ENCODE measurements at places on chromosomes 13 and 19.

DNA sequence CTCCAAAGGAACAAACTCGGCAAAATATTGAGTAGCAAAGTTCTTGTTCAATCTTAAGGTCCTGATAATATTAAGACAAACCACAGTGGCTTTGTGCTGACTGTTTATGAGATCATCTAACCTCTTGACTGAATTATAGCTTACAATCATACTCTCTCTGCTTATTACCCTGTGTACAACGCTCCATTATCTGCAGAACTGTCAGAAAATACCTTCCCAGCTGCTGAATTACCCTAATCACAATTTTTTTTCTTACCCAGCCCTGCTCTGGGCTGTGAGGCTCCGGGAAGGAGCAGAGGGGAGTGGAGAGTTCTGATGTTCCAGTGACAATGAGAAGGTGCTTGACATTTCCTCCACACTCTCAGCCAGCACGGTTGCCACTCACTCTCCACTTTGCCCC lies 64.8 kb downstream of the DCT start:
- DNase-seq: no peak

- DNase-seq: peak; percentile 88
Measured at GRCh38 chr19:15280915-15281683, 48.9 kb upstream of the EPHX3 start.

DNA sequence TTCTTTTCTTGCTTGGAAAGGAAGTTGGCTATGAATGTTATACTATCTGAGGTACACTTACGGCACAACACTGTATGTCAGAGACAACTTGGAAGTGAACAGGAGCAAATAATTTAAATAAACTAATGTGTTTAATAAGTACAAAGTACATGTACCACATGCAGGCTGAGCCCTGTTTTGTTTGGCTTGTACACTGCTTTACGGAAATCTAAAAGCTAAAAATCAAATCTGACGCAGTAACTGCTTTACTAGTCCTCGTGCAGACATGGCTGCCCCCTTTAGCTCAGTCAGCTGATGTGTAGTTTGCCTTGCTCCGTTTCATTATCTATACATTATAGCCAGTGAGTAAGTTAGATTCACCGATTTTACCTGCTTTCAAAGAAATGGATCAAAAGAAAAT lies 36.5 kb downstream of the TDRD3 start:
- no peak for DNase-seq

DNA sequence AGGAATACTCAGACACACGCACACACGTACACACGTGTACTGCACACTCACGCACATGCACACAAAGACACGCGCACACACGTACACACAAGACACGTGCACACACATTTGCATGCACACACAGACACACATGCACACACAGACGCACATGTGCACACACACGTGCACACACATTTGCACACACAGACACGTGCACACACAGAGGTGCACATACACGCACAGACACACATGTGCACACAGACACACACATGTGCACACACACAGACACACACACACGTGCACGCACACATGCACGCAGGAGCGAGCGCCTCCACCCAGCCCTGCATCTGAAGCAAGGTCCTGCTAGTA lies 81.1 kb downstream of the GADD45B start:
- DNase-seq: no peak

DNA sequence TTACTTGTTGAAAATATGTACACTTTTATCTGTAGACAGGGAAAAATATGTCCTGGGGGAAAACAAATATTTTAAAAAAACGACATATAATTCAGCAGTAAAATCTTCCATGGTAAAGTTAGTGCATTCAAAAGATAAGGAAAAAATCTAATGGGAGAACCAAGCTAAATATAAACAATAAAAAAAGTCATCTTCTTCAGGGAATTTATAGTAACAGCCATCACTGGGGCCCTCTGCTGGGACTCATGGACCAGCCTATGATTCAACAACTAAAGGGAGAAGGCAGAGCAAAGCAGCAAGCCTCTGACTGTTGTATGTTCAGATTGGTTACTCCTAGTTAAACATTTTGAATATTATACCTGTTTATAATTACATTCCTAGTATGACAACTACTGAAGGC lies 93.0 kb downstream of the ITGBL1 start:
- no peak for DNase-seq

DNA sequence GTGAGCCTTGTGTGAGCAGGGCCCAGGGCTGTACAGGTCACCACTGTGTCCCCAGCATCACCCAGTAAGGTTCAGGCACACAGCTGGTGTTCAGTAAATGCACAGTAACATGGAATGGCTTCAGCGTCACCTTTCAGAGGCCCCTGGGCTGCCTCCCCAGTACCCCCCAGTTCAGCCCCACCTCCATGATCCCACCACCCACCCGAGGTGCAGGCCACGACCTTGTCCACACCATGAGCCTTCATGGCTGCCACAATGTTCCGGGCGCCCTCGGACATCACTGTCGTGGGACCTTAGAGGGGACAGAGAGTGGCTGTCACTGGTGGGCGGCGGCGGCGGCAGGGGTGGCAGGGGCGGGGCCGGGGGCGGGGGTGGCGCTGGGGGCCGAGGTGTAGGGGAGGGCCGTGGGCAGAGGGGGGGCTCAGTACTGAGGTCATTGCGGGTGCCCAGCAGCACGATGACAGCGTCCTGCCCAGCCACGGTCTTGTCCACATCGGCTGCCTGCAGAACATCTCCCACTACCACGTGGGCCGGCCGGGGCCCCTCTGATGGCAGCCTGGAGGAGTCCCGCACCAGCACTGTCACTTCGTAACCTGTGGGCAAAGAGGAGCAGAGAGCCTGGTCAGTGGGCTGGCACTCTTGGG lies 7.5 kb downstream of the BLVRB start:
- no peak for DNase-seq

- no peak for DNase-seq
Measured at GRCh38 chr13:113813749-113814434, 50.0 kb downstream of the GAS6 start.

DNA sequence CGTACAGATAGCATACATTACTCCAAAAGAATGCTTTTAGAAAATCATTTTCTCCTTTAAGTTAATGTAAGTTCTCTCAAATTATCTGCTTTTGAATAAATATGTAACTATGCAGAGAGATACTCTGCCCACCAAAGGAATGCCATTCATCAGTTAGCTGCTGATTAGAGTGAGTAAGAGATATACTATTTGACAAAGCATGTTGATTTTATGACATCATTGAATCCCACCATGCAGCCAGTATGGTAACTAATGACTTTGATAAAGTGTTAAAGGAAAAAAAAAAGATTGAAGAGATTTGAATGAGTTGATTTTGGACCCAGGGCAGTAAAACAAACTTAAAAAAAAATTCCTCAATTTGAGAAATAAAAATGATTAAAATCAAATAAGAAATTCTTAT lies 521.5 kb downstream of the SLITRK6 start:
- no peak for DNase-seq

DNA sequence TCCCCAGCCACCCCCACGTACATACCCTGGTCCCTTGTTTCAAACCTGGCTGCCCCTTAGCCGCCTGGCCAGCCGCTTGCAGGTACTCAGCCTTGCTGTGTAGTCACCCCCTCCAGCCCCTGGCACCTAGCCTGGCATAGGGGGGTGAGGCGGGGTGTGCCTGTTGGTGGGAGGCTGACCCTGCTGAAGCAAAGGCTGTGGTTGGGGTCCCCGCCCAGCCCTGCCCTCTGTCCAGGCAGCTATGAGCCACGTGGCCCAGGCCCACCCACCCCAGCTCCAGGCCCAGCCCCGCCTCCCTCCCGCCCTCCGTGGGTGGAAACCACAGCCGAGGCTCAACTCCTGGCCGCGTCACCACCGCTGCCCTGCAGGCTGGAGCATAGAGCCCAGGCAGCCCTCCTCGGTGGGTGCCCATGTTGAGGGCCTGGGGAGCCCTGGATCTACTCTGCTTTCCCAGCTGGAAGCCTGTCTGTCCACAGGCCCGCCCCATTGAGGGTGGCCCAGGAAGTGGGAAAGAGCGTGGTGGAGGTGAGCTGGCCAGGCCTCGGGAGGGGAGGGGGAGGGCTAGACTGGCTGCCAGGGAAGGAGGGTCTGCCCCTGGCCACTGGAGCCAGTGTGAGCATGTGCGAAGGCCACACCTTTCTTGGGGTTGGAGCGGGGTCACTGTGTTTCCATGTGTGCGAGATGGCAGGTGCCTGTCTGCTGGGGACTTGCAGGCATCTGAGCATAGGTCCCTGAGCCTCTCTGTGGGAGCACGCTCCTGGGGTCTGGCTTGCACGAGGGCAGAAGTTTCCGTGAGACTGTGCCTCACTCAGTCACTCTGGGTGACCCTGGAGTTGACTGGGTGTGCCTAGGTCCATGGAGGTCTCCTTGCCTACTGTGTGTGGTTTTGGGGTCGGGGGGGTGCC lies 31.0 kb downstream of the PAK4 start:
- DNase-seq: no peak

DNA sequence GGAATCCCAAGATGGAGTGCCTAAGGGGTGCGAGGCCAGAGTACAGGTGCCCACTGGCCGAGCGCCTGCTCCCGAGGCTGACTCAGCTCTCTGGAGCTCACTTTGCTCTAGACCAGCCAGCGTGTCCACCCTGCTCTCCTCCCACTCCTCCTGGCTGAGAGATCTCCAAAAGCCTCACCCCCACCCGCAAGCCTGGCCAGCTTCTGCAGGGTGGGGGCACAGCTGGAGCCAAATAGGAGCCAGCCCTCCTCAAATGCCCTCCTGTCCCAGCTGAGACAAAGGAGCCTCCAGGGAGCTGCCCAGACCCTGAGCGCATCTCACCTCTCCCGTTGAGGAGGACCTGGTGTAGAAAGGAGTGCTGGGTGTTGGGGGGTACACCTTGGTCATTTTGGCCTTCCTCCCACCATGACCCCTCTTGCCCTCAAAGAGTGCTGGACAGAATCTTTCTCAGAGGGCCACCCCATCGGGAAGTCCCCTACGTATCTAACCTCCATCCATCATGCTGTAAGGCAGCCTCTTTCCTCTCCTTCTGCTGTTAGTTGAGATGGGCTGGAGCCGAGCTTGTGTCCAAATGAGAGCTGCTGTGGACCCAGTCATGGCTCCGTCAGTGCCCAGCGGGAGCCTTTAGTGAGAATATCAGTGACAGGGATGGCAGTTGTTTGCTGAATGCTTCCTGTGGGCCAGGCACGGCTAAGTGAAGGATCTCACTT lies 123.9 kb upstream of the VSTM2B start:
- DNase-seq: no peak

Measured in left forelimb (tissue), 1 donor.